ENCODE measurements at places on chromosomes 7 and 10. TPM values are rescaled to one million over a fixed set of nuclear protein-coding genes. Genes with fewer than 3 reads are reported as not detected.

GRCh38 chr7:35508623-35509400, 186.1 kb downstream of the HERPUD2 start:
- H3K4me1 ChIP-seq, result no peaks in the 10 kb centered on the region
- DNase-seq, result no peak
- H3K27ac ChIP-seq, result no peak overlapping the region
- no peaks in the 10 kb centered on the region for H3K36me3 ChIP-seq
- peaks cover 15% of the 10 kb centered on the region for H3K27me3 ChIP-seq

GRCh38 chr10:77261146-77261545, 376.5 kb downstream of the KCNMA1 start:
- no peaks in the 10 kb centered on the region for H3K27me3 ChIP-seq
- peaks cover 23% of the 10 kb centered on the region for H3K36me3 ChIP-seq
- H3K4me1 ChIP-seq, result peaks cover 50% of the 10 kb centered on the region
- H3K27ac ChIP-seq, result no peak overlapping the region

DNA sequence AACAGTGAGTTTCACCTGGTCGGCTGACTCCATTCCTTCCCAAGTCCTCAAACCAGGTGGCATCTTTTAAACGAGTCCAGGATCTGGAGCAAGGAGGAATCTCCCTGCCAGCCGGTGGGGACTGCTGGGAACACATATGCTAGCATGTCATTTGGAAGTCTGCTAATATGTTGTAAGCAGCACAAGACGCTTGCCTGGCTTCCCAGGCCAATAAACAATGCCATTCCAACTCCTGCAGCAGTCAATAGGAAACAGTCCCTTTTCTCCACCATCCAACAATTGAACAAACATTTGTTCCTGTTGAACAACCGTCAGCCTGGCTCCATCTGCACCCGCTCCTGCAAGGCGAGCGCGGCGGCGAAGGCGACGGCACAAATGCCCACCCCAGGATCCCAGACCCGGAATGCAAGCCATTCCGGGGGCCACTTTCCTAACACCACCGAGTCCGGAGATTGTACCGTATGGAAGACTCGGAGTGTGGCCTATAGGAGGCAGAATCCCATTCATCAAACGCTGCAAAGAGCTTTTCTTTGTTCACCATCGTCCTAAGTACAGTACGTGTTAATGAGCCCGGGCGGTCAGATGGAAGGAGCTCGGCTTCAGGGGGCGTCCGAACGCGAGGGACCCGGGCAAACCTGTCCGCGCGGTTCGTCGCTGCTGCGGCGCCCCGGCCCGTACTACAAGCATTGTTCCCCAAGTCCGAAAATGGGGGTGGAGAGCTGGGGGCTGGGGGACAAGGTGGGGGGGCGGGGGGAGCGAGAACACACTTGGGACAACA, 1.6 kb downstream of the FAM53B start:
- peak overlapping the region; percentile 51 for H3K27ac ChIP-seq
- H3K36me3 ChIP-seq, result no peaks in the 10 kb centered on the region
- no peak for DNase-seq
- H3K4me1 ChIP-seq, result peaks cover 59% of the 10 kb centered on the region
- peaks cover 4% of the 10 kb centered on the region for H3K27me3 ChIP-seq
- peak overlapping the region; percentile 98 for H3K4me3 ChIP-seq

GRCh38 chr10:43197834-43198681, 59.8 kb downstream of the CSGALNACT2 start:
- no peak for DNase-seq
- H3K27ac ChIP-seq, result no peak overlapping the region
- peaks cover 5% of the 10 kb centered on the region for H3K27me3 ChIP-seq
- no peak overlapping the region for H3K4me3 ChIP-seq
- H3K36me3 ChIP-seq, result no peaks in the 10 kb centered on the region
- H3K4me1 ChIP-seq, result no peaks in the 10 kb centered on the region

Gene AKR1C4
- total RNA-seq, result not detected

Gene LRRTM3
- total RNA-seq, result not detected
